Astrocyte (in vitro differentiated cells and primary cell): ENCODE measurements at places on chromosomes 3 and 15. TPM values are rescaled to one million over a fixed set of nuclear protein-coding genes. Genes with fewer than 3 reads are reported as not detected.

DNA sequence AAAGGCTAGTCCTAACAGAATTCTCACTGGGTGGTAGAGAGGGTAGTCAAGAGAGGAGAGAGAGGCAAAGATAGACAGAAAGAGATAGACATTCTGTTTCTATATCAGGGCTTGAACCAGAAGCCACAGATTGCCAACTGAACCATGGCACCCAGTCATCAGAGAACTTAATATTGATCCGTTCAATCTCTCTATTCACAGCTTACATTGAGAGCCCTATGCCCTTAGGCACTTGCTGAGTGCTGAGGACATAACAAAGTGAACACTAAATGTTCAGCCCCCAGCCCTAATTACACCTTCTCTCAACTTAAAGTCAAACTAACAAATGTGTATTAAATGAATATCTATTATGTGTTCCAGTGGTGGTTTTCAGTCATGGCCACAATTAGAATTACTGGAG lies 124.1 kb downstream of the FILIP1L start:
- no peaks in the 10 kb centered on the region for H3K27me3 ChIP-seq
- H3K4me1 ChIP-seq, result no peaks in the 10 kb centered on the region
- H3K36me3 ChIP-seq, result no peaks in the 10 kb centered on the region
- H3K27ac ChIP-seq, result no peak overlapping the region

GRCh38 chr3:107271787-107272387 lies 105.4 kb upstream of the CCDC54 start:
- H3K27ac ChIP-seq, result no peak overlapping the region
- peak; percentile 31 for DNase-seq
- no peaks in the 10 kb centered on the region for H3K4me1 ChIP-seq
- H3K4me3 ChIP-seq, result no peak overlapping the region
- H3K36me3 ChIP-seq, result no peaks in the 10 kb centered on the region

Gene AAGAB
- 46.0 and 52.2 TPM in 2 replicates for total RNA-seq

DNA sequence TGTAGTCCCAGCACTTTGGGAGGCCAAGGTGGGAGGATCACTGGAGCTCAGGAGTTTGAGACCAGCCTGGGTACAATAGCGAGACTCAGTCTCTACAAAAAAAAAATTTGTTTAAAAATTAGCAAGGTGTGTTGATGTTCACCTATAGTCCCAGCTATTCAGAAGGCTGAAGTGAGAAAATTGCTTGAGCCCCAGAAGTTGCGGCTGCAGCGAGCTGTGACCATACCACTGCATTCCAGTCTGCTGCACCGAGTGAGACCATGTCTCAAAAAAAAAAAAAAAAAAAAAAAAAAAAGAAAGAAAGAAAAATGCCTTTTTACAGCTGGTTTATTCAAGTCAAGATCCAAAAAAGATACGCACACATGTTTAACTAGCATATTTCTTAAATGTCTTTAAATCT lies 17.0 kb upstream of the MUC20 start:
- H3K4me1 ChIP-seq, result no peaks in the 10 kb centered on the region
- no peaks in the 10 kb centered on the region for H3K36me3 ChIP-seq
- DNase-seq, result no peak
- no peaks in the 10 kb centered on the region for H3K27me3 ChIP-seq
- H3K4me3 ChIP-seq, result no peak overlapping the region

DNA sequence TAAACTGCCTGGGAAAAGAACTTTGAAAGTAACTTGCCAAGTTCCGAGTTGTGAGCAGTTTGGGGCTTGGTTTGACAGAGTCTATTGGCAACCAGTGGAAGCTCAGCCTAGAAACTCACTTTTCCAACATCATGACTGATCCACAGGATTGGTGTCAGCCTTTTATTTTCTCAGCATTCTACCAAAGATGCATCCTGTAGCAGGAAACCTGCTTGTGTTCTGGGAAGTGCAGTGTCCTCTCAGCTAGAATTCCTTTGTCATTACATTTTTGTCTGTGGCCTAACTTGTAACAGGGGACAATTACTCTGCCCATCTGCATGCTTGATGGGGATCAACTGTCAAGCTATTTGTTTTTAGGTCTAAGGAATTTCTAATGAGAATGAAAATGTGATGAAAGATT lies 116.7 kb upstream of the LMOD3 start:
- no peak for DNase-seq
- H3K36me3 ChIP-seq, result no peaks in the 10 kb centered on the region
- peaks cover 5% of the 10 kb centered on the region for H3K4me1 ChIP-seq
- no peak overlapping the region for H3K4me3 ChIP-seq
- H3K27ac ChIP-seq, result no peak overlapping the region
